Dermis lymphatic vessel endothelial cell (primary cell): ENCODE measurements at places on chromosomes 16 and 17. TPM values are rescaled to one million over a fixed set of nuclear protein-coding genes. Genes with fewer than 3 reads are reported as not detected.

The CES5A gene
- not detected in 2 replicates for total RNA-seq

The ATP2A3 gene
- 0.09 and 0.11 TPM in 2 replicates for total RNA-seq

The IL21R gene
- total RNA-seq = 0.09 and 0.22 TPM in 2 replicates

The BIRC5 gene
- total RNA-seq = 14.4 and 15.0 TPM in 2 replicates

The FSCN2 gene
- 0.26 and 0.54 TPM in 2 replicates for total RNA-seq

The TEX19 gene
- not detected in 2 replicates for total RNA-seq

The TBC1D28 gene
- not detected in 2 replicates for total RNA-seq

The ASPHD1 gene
- total RNA-seq = 0.17 and 0.33 TPM in 2 replicates

The SYNGR3 gene
- total RNA-seq = 1.2 and 2.2 TPM in 2 replicates

The TBC1D3I gene
- 0.11 TPM in 1 of 2 replicates, not detected in the other for total RNA-seq

The NSRP1 gene
- 10.7 and 20.0 TPM in 2 replicates for total RNA-seq

The EFCAB3 gene
- not detected in 2 replicates for total RNA-seq

The POLR2A gene
- total RNA-seq = 68.2 and 79.4 TPM in 2 replicates

The CAVIN1 gene
- total RNA-seq = 384 and 454 TPM in 2 replicates

The CMTM1 gene
- 1.8 and 2.1 TPM in 2 replicates for total RNA-seq

The LGALS9B gene
- not detected in 2 replicates for total RNA-seq

The PRDM7 gene
- not detected in 2 replicates for total RNA-seq

The CD300A gene
- total RNA-seq = not detected in 2 replicates

The C16orf86 gene
- 3.3 and 3.8 TPM in 2 replicates for total RNA-seq

The KRT35 gene
- not detected in 2 replicates for total RNA-seq

The C17orf107 gene
- total RNA-seq = 0.77 and 1.1 TPM in 2 replicates

The IL4R gene
- total RNA-seq = 10.2 and 13.3 TPM in 2 replicates
